PC-3 (cell line): ENCODE measurements at places on chromosomes 4 and X. TPM values are rescaled to one million over a fixed set of nuclear protein-coding genes. Genes with fewer than 3 reads are reported as not detected.

The DCAF8L2 gene
- total RNA-seq: not detected in 2 replicates

DNA sequence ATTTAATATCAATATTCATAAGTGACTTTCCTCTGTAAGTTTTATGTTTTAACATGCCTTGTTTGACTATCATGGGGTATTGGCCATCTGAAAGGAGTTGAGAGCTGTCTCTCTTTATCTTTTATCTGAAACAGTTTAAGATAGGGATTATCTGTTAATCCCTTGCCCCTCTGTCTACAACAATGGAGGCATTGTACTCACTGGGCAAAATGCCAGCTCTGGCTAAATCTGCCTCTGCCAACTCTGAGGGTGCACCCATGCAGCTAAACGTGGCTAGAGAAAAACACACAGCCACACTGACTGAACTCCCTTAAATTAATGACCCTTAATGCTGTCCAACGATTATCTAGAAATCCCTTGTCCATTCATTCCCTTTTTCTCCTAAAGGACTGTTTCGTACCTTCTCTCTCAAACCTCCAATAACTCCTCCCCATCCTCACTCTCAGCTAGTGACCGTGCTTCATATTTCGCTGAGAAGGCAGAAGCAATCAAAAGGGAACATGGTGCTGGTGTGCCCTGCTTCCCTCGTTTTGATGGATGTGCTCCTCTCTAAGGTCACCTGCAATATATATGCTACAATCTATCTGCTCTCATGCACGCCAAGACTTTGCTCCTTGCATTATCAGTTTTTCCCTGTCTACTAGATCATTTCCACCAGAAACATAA is 10.3 kb downstream of the PHKA2 start:
- H3K27ac ChIP-seq: no peak overlapping the region
- H3K27me3 ChIP-seq: no peaks in the 10 kb centered on the region
- 0 out of 2 replicates have a peak, but pooled peaks cover 4% of the 10 kb centered on the region for H3K36me3 ChIP-seq
- no peaks in the 10 kb centered on the region for H3K4me1 ChIP-seq
- H3K4me3 ChIP-seq: no peak overlapping the region

DNA sequence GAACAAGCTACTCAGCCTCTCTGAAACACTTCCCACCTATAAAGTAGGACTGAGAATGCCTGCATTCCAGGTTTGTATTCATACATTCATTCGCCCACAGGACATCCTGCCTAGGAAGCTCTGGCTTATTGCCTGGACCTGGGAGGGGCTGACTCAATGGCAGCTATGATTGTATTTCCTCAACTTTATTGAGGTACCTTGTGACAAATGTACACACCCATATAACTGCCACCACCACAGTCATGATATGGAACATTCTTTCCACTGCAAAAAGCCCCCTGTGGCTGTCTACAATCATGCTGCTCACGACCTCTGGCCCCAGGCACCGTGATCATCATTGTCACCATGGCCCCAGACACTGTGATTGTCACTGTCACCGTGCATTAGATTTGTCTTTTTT is 68.3 kb downstream of the ABLIM2 start:
- H3K4me1 ChIP-seq: peaks cover 15% of the 10 kb centered on the region
- 0 out of 2 replicates have a peak, but pooled peaks cover 2% of the 10 kb centered on the region for H3K36me3 ChIP-seq
- no peaks in the 10 kb centered on the region for H3K27me3 ChIP-seq
- peak overlapping the region; percentile 83 for H3K27ac ChIP-seq
- peak; percentile 90 for DNase-seq

The POLA1 gene
- total RNA-seq: 19.6 and 23.2 TPM in 2 replicates
